Activated CD4-positive, alpha-beta T cell treated with anti-CD3 and anti-CD28 coated beads, Interleukin-2, Interleukin-4, amounts not matched to agents 100 ng/mL and 50 ng/mL, durations not matched to agents 16 hours and 8 hours (primary cell): ENCODE measurements at places on chromosomes 6 and 20.
A peak's percentile ranks its signal among the peaks of the same experiment; 100 is the strongest.

- no peak for DNase-seq
Measured at GRCh38 chr6:106889692-106890091, 84.8 kb downstream of the CD24 start.

- no peak for DNase-seq
Measured at GRCh38 chr6:151359486-151359885, 31.9 kb downstream of the ZBTB2 start.

DNA sequence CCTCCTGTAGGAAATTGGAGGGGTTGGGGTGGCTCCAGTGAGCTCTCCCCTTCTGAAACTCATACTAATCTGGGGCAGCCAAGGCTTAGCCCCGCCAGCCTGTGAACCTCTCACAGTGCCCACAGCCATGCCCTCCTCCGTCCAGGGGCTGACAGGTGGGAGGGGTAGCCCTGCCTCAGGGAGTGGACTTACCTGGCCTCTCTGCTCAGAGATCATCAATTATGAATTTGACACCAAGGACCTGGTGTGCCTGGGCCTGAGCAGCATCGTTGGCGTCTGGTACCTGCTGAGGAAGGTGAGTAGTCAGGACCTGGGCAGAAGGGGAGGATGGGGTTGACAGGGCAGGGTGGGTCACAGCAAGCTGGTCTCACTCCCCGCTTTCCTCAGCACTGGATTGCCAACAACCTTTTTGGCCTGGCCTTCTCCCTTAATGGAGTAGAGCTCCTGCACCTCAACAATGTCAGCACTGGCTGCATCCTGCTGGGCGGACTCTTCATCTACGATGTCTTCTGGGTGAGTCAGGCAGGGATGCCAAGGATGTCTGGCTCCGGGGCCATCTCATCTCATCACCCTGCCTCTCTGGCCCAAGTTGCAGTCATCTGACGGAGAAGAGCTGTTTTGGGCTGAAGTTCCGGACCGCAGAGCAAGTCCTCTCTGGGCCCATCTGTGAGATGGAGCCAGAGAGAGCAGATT is 34.7 kb downstream of the HM13 start:
- DNase-seq = no peak

- DNase-seq = no peak
Measured at GRCh38 chr6:166814390-166814789, 142.0 kb downstream of the RNASET2 start.

- no peak for DNase-seq
Measured at GRCh38 chr6:134238960-134239795, 78.7 kb downstream of the SGK1 start.

GRCh38 chr20:24790746-24791283 is 158.3 kb upstream of the CST7 start:
- no peak for DNase-seq

GRCh38 chr6:106334646-106335448 is 9.3 kb upstream of the ATG5 start:
- DNase-seq = peak; percentile 61

- DNase-seq = no peak
Measured at GRCh38 chr6:75396005-75396800, 97.4 kb downstream of the FILIP1 start.

GRCh38 chr6:89066940-89067646 is 13.5 kb upstream of the PNRC1 start:
- no peak for DNase-seq

GRCh38 chr6:131660195-131660594 is 23.1 kb downstream of the ENPP3 start:
- no peak for DNase-seq

- no peak for DNase-seq
Measured at GRCh38 chr6:52186075-52186474, at the start of gene IL17A. Gene IL17A (plus strand): TSS chr6:52186375. CDS start chr6:52186432, 57 bp downstream.

- no peak for DNase-seq
Measured at GRCh38 chr6:39553860-39554802, 171.1 kb downstream of the KIF6 start.

DNA sequence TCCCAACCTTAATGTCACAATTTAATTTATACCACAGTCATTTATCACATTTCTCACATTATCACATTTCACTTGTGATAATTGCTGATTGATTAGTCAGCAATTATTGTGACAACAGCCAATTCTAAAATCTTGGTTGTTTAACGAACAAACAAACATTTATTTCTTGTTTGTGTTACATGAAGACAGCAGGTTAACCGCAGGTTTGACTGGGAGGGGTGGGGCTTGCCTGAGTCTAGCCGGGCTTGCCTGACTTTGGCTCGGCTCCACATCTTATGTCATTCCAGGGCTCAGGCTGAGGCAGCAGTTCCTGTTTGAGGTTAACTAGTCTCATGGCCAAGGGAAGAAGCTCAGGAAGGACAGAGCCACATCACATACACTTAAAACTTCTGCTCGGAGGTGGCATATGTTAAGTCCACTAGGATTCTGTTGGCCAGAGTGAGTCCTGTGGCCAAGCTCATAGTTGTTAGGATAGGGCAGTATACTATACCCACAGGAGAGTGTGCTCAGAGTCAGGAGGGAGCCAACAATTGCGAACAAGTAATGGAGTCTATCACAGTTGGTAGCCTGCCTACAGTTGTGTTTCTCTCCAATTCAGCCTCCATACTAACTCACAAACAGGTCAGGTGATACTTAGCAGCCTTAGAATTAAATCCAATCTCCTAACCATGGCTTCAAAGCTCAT is 90.0 kb upstream of the IFNGR1 start:
- DNase-seq = no peak

DNA sequence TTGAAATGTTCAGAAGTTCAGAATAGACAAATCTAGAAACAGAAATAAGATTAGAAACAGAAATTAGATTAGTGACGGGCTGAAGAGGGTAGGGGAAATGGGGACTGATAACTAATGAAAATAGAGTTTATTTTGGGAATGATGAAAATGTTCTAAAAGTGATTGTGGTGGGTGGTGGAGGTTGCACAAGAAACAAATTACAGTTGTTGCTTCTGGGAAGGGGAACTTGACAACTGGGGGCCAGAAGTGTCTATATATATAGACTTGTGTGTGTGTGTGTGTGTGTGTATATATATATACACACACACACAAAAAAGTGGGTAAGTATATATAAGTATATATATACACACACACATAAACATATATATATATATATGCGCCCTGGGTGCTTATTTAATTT is 86.5 kb upstream of the RREB1 start:
- DNase-seq = no peak

GRCh38 chr6:52594221-52594620 is 17.4 kb upstream of the TRAM2 start:
- DNase-seq = no peak

GRCh38 chr6:6283746-6284145 is 36.7 kb downstream of the F13A1 start:
- DNase-seq = no peak

- DNase-seq = no peak
Measured at GRCh38 chr6:100622907-100623692, 158.4 kb upstream of the SIM1 start.

- DNase-seq = no peak
Measured at GRCh38 chr6:111423055-111423633, 59.9 kb downstream of the REV3L start.

DNA sequence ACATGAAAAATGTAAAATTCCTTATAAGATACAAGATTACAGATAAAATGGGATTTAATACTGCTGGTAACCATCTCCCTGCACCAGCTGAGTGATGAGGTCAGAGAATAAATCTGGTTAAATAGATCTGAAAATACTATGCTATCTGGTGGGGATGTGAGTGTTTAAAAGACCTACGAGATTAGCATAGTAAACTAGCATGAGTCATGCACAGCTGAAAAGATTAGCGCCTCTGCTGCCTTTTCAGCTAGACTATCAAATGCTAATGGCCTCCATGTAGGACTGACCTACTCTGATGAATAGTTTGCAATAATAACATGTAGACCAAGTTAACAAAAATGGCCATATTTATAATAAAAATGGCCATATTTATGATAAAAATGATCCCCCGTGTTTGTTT is 553.3 kb downstream of the C6orf118 start:
- DNase-seq = no peak

- DNase-seq = no peak
Measured at GRCh38 chr6:121497970-121498375, 62.5 kb downstream of the GJA1 start.

DNA sequence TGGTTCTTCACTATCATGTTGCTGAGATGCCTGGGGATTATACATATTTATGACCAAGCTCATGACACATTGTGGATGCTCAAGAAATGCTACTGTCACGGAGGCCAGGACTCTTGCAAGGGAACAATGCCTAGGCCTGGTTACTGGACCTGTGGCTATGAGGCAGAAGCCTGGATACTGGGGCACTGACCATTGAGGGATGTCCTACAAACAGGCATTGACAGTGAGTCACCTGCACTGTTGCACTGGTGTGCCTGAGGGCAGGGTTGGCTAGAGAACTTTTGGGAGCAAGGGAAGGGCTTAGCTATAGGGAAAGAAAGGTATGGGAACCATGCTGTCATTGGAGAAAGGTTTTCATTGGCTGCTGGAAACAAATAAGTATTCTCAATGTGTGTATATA is 313.1 kb upstream of the SUPT3H start:
- DNase-seq = no peak

DNA sequence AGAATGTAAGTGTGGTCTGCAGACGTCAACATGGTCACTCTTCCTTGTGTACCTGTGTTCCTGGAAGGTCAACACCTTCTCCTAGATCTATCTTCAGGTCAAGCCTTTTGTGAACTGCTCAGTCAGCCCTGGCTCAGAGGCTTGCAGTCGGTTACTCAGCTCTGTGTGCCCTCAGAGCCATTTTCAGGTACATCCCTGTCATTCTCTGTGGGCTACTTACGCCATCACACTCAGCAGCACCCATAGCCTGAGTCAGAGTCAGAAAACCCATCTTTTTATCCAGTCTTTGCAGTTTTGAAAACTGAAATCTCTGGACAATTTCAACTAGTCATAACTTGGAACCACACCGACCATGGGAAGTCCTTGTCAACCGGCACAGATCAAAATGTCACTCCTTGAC is 35.3 kb downstream of the TGM3 start:
- no peak for DNase-seq

GRCh38 chr20:50258790-50259483 is 68.3 kb downstream of the CEBPB start:
- no peak for DNase-seq

DNA sequence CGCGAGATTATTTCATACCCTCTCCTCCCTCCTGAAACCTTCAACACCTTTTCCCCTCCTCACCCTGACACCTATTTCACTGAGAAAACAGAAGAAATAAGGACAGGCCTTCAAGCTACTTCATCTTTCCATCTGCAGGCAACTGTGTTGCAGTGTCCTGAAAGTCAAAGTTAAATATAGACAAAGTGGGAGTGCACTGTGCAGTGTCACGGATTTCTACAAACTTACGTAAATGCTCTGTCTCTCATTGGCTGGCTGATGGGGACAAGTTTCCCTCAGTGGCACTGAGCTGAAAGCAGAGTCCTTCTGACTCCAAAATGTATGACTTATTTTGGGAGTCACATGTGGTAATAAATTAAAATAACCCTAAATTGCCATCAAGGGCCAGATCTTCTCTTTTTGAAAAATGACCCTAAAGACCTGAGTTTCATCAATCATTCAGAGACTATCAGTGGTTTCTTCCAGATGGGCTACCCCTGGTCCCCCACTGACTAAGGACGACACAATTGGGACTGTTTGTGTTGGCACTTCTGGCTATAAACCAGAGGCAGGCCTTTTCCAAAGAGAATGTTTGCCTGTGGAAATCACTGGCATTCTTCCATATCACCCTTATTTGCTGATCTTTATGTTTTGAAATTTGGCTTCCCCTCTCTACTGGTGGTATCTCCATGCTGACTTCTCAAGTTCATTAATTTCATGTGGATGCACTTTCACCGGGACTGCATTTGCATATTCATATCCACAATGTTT is 21.6 kb downstream of the ALDH8A1 start:
- DNase-seq = no peak

DNA sequence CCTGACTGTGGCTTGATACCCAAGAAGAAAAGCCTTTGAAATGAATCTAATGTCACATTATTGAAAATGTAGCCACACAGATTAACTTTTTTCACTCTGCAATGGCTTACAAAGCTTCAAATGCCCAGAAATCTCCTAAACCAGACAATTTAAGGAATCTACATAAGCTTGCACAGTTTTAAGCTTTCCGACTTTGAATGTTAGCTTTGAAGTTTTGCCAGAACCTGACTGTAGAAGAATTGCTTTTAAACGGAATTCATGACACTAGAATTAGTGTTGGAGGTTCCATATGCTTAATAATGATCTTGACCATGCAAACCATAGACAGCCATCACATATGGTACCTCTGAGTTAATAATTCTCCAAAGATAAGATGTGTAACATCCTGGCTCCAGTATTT is 798.5 kb upstream of the EPHA7 start:
- no peak for DNase-seq

GRCh38 chr20:53291548-53291947 is 302.1 kb downstream of the ZNF217 start:
- DNase-seq = no peak

DNA sequence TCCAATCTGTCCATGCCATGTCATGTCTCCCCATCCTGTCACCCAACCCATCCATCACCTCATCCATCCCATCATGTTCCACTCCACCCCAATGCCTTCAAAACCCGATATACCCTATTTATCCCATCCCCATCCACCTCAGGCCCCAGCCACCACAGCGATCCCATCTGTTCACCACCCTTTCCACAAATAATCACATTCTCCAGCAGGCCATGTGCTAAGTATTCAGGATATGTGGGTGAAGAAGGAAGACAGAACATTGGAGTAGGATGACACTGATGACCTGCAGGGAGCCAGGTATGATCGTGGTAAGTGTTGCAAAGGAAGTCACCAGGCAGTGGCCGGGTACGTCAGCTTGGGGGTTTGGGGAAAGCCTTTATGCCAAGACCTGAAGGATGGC is 48.8 kb downstream of the NPEPL1 start:
- DNase-seq = no peak

DNA sequence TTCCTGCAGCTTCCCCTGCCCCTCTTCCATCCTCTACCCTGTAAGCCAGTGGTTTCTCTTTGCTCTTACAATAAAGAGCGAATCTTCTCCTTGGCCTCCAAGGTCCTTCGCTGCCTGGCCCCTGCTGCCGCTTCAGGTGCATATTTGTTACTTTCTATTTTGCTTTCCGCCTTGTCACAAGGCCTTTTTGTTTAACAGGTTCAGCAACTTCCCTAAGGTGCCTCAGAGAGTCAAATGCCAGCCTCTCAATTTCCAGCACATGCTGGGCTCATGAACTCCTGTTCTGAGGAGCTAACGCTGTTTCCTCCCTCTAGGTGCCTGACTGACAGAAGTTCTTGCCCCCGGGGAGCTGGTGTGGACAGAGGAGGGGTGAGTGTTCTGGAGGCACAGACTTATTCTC is 42.4 kb upstream of the EPB41L1 start:
- DNase-seq = no peak
